HL-60 (cell line): ENCODE measurements at places on chromosomes 12 and 14.

- no peak for DNase-seq
Measured at GRCh38 chr12:92257261-92257660, 111.6 kb upstream of the BTG1 start.

DNA sequence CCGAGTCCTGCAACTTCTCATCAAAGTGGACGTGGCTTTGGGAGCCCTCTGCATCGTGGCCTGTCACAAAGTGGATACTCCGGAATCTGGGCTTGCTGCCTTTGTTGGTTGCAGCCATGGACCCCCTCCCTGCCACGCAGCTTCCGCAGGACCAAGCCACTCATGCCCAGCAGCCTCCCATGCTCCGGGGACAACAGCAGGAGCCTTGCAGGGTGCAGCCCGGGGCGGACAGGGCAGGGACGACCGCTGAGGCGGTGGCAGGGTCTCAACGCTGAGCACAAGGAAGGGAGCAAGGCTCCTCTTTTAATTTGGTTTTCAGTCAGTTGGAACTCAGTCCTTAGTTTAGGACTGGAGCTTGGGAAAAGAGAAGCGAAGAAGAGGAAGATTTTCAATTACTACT is 12.1 kb upstream of the ADCY6 start:
- no peak for DNase-seq

DNA sequence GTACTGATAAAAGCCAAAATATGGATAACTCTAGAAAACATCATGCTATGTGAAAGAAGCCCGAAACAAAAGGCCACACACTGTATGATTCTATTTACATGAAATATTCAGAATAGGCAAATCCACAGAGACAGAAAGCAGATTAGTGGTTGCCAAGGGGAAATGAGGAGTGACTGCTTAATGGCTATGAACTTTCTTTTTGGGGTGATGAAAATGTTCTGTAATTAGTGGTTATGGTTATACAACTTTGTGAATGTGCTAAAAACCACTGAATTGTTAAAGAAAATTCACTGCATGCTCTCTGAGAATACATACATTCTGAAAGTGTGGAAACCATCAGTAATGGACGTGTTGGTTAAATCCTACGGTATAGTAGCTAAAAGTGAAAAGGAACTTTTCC is 39.9 kb upstream of the STON2 start:
- DNase-seq: no peak

DNA sequence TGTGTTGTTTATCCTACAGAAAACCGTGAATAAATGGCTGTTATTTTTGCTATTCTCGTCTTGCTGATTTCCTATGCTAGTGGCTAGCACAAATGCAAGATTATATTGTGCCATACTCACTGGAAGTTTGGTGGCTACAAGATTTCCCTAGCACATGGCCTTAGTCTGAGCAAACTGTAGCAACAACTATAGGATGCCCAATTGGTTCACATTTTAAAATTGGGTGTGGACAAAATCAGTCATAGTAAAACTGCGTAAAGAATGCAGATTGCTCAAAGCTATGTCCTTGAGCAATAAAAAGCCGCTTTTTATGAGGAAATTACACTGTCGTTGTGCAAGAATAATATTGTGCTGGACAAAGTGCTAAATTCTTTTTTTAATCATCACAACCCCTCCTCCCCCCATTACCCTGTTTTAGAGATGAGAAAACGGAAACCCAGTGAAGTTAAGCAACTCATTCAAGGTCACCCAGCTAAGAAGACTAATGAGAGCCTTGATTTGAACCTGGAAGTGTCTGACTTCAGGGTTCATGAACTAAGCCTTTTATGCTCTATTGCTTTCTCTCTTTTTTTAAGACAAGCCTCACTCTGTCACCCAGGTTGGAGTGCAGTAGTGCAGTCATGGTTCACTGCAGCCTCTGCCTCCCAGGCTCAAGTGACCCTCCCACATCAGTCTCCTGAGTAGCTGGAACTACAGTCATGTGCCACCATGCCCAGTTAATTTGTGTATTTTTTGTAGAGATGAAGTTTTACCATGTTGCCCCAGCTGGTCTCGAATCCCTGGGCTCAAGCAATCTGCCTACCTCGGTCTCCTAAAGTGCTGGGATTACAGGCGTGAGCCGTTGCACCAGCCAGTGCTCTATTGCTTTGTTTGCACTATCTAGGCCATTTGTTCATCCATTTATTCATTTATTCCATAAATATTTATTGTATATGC is 73.6 kb downstream of the SRGAP1 start:
- peak; percentile 85 for DNase-seq

GRCh38 chr12:65836419-65837197 is 12.3 kb downstream of the HMGA2 start:
- DNase-seq: no peak

GRCh38 chr12:27309995-27310315 is 22.7 kb upstream of the BMAL2 start:
- no peak for DNase-seq

- DNase-seq: no peak
Measured at GRCh38 chr12:236445-236844, 22.5 kb upstream of the SLC6A12 start.
